ENCODE measurements at places on chromosomes 7 and 10. TPM values are rescaled to one million over a fixed set of nuclear protein-coding genes. Genes with fewer than 3 reads are reported as not detected.

SLC39A12 gene
- not detected for total RNA-seq

GIMAP7 gene
- total RNA-seq: 4.3 TPM

LIPF gene
- not detected for total RNA-seq

ASB4 gene
- 0.49 TPM for total RNA-seq

NUTM2E gene
- total RNA-seq: not detected

GRCh38 chr10:45409782-45410181 is 35.8 kb downstream of the ALOX5 start:
- no peaks in the 10 kb centered on the region for H3K36me3 ChIP-seq
- no peak overlapping the region for H3K4me3 ChIP-seq
- no peaks in the 10 kb centered on the region for H3K27me3 ChIP-seq

GRCh38 chr7:101688183-101688831 is 59.2 kb upstream of the MYL10 start:
- DNase-seq: peak; percentile 82
- H3K27ac ChIP-seq: no peak overlapping the region
- peak overlapping the region; percentile 23 for H3K4me3 ChIP-seq
- H3K27me3 ChIP-seq: no peaks in the 10 kb centered on the region
- no peaks in the 10 kb centered on the region for H3K4me1 ChIP-seq

DNA sequence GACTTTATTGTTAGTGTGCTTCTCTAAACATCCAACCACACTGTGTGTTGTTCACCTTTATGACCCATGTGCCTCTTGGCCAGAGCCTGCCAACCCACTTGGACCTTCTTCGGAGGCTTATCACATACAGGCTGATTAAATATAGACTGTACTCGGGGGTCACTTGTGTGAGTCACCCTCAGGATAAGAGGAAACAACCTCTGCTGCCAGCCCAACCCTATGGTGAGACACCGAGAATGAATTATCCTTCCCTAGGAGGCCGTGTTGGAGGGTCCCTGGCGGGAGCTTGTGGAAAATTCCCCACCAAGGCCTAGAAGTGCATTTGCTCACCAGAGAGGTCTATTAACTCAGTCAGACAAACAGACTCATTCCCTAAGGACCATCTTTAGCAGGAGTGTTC is 63.0 kb downstream of the FAS start:
- DNase-seq: no peak
- H3K4me1 ChIP-seq: no peaks in the 10 kb centered on the region
- H3K4me3 ChIP-seq: no peak overlapping the region

- H3K4me3 ChIP-seq: no peak overlapping the region
- H3K27ac ChIP-seq: no peak overlapping the region
- no peaks in the 10 kb centered on the region for H3K4me1 ChIP-seq
- H3K36me3 ChIP-seq: no peaks in the 10 kb centered on the region
Observed at GRCh38 chr7:108078211-108078673, 51.9 kb downstream of the LAMB4 start.

DNA sequence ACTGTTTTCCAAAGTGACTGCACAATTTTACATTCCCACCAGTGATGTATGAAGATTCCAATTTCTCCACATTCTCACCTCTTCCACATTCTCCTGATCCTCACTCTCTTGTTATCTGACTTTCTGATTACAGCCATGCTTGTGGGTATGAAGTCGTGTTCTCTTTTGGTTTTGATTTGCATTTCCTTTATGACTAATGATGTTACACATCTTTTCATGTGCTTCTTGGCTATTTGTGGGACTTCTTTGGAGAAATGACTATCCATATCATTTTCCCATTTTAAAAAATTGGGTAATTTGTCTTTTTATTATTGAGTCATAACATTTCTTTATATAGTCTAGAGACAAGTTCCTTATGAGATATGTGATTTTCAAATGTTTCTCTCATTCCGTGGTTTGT is 10.5 kb upstream of the GIMAP8 start:
- H3K36me3 ChIP-seq: no peaks in the 10 kb centered on the region
- H3K27me3 ChIP-seq: no peaks in the 10 kb centered on the region
- no peak for DNase-seq
- H3K4me3 ChIP-seq: no peak overlapping the region
- H3K4me1 ChIP-seq: no peaks in the 10 kb centered on the region
- H3K27ac ChIP-seq: no peak overlapping the region

DNA sequence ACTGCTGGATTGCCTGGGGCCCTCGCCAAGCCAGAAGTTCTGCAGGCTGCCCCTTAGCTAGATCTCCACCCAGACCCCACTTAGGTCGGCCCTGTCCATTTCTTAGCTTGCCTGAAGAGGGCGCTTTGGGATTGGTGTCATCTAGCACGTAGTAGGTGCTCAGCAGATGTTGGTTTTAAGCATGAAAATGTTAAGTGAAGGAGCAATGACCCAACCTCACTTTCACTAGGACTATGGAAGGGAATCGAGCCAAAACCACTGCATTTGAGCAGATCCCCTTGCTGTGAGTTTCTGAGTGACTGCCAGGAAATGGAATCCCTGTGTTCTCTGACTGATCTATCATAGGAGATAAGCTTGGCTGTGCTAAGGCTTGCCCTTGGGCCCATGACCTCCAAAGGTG is 131.7 kb upstream of the EEPD1 start:
- H3K36me3 ChIP-seq: no peaks in the 10 kb centered on the region
- H3K27ac ChIP-seq: no peak overlapping the region
- H3K4me3 ChIP-seq: no peak overlapping the region
- no peaks in the 10 kb centered on the region for H3K27me3 ChIP-seq
- H3K4me1 ChIP-seq: no peaks in the 10 kb centered on the region
- no peak for DNase-seq

DNA sequence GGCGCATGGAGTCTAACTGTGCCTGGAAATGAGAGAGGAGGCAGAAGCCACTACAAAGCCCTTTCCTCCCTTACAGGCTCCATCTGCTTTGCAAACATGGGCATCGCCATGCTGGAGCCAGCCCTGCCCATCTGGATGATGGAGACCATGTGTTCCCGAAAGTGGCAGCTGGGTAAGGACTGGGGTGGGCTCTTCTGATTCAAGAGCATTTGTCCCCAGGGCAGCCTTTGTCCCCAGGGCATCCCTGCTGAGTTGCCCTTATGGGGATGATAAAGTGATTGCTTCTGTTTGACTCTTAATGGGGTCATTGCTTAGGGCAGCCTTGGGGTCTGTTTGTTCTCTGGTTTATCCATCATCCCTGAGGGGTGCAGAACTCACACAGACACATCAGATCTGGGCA is 16.8 kb downstream of the SLC18A2 start:
- no peak for DNase-seq
- no peaks in the 10 kb centered on the region for H3K36me3 ChIP-seq
- H3K4me3 ChIP-seq: no peak overlapping the region
- H3K27me3 ChIP-seq: no peaks in the 10 kb centered on the region
- H3K27ac ChIP-seq: no peak overlapping the region

DNA sequence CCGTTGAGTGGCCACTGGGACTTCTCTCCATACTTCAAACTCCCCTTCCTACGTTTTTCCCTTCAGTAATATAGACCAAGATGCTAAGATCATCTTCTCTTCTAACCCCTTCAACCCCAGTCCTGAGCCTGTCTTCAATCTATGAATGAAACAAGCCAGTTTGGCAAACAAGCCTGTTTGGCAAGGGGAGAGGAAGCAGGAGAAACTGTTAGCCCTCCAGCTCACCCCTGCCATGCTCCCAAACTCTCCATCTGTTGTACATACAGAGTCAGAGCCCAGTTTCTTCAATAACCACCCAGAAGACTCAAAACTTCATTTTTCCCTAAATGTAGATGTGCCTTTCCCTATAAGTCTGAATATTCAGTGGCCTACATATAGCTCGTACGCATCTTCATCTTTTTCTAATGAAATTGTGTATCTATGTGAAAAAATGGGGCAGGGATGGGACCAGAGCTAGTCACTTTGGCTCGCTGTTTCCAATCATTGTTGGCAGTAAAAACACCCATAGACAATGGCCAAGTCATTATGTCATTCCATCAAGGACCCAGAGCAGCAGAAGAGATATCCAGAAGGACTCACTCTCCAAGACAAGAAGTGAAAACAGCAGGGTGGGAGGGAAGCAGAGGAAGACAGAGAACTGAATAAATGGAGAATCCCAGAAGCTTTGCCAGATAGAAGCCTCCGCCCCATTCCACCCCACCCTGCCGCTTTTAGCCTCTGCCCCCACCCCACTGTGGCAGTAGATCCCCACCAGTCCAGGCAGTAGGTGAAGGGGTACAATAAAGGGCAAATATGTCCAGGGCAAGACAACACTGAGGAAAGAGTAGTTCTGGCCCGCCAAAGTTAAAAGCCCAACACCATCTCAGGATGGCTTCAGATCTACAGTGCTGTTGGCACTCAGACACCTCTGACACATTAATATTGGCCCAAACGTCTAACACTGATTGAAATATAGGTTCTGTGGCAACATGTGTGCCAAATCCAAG is 87.3 kb downstream of the DOCK4 start:
- H3K27me3 ChIP-seq: no peaks in the 10 kb centered on the region
- no peak overlapping the region for H3K4me3 ChIP-seq
- no peak overlapping the region for H3K27ac ChIP-seq
- no peaks in the 10 kb centered on the region for H3K4me1 ChIP-seq

GRCh38 chr7:136259074-136259473 is 281.9 kb upstream of the MTPN start:
- no peak overlapping the region for H3K4me3 ChIP-seq
- DNase-seq: no peak
- H3K27ac ChIP-seq: no peak overlapping the region
- no peaks in the 10 kb centered on the region for H3K4me1 ChIP-seq
- H3K36me3 ChIP-seq: no peaks in the 10 kb centered on the region
- no peaks in the 10 kb centered on the region for H3K27me3 ChIP-seq

Measured in right lobe of liver (tissue), 6 donors.